ENCODE measurements at places on chromosomes 2 and 18. TPM values are rescaled to one million over a fixed set of nuclear protein-coding genes. Genes with fewer than 3 reads are reported as not detected.

DNA sequence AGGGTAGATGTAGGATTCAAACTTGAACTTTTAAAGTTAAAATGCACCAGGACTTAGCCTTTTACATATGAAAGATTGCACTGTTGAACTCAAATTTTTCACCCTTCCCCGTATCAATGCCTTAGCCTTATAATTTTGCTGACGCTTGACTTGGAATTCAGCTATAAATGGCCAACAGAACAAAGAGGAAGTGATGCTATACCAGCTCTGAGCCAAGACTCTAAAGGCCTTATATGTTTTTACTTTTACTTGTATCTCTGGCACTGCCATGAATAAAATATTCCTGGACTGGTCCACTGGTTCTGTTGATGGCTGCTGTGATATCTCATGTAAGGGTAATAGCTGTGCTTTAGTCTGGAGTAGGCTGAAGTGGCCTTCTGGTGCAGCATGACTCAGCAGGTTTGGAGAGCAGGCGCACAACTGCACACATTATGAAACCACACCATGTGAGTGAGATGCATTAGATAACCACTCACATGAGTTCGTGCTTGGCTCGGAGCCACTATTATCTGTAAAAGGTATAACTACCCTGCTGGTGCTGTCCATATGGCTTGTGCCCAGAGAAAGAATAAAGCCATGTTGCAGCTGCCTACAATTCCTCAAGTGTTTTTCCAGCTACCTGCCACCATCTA lies 8.4 kb upstream of the IER3IP1 start:
- no peak for DNase-seq

DNA sequence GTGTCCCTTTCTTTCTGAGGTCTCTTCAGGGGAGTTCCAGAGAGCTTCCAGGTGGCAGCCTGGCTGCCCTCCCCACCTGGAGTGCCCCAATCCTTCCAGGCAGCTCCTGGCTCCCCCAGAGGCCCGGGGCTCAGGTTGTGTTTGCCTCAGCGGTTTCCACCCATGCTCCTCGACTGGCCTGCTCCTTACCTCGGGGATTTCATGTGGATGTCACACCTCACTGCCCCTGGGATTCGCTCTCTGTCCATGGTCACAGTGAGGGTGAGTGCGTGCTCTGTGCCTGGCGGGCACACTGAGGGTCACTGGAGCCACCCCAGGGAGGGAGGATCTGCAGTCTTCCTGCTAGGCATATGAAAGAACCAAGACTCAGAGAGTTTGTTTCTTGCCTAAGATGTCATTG lies 2.1 kb upstream of the TOGARAM2 start:
- DNase-seq = no peak

DNA sequence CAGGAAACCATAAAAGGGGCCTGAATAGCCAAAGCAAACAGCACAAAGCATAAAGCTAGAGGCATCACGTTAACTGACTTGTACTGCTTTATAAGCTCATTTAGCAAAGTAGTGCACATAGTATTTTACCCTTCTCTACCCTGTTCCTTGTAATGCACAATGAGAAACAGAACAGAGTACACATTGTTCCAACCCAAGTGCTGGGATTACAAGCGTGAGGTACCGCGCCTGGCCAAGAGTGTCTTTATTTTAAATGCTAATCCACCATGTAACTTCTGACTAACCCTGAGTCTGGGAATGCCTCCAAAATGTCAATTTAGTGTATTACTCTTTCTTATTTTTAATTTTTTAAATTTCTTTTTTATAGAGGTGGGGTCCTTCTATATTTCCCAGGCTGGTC lies 46.4 kb upstream of the STON1 start:
- DNase-seq = no peak

DNA sequence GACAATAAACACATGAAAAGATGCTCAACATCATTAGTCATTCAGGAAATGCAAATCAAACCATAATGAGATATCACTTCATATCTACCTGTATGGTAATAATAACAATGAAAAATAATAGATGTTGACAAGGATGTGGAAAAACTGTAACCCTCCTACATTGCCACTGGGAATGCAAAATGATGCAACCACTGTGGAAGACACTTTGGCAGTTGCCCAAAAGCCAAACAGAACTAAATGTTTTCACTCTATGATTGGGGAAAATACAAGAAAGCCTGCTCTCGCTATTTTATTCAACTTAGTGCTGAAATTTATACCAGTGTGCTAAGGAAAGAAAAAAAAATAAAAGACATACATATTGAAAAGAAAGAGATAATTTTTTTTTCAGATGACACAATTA lies 934.5 kb downstream of the CNTNAP5 start:
- DNase-seq = no peak

The ESPNL gene
- total RNA-seq = 0.11 TPM

The KCNG3 gene
- not detected for total RNA-seq

Measured in activated naive CD8-positive, alpha-beta T cell treated with anti-CD3 and anti-CD28 coated beads, Interleukin-2, amount 10 ng/mL, durations not matched to agents 7 days and 5 days (primary cell).